BE2C (cell line): ENCODE measurements at places on chromosomes 3 and 15.

DNA sequence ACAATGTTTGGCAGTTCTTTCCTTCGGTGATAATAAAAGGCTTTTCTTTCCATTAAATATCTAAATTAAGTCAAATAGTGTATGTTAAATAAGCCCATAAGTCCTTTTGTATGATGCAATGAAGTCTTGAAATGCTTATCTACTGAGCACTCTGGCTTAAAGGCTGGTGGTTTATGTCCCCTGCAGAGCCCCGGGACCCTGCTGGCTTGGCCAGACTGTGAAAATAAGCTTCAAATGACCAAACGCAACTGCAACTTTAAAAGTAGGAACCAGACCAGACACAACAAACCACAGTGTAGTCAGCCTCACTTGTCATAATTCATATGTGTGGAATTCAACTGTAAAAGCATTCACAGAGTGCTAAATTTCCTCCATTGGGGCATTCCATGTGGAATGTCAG lies 72.5 kb downstream of the FOXP1 start:
- DNase-seq: no peak

DNA sequence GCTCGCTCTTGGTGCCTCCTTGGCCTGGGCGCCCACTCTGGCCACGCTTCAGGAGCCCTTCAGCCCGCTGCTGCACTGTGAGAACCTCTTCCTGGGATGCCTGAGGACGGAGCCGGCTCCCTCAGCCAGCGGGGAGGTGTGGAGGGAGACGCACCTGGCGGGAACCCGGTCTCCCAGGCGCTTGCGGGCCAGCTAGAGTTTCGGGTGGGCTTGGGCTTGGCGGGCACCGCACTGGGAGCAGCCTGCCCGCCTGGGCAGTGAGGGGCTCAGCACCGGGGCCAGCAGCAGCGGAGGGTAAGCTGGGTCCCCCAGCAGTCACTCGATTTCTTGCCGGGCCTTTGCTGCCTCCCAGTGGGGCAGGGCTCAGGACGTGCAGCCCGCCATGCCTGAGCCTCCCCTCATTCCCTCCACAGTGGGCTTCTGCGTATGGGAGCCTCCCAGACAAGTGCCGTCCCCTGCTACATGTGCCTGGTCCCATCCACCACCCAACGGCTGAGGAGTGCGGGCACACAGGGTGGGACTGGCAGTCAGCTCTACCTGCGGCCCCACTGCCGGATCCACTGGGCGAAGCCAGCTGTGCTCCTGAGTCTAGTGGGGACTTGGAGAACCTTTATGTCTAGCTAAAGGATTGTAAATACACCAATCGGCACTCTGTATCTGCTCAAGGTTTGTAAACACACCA lies 708.7 kb downstream of the VGLL3 start:
- no peak for DNase-seq

DNA sequence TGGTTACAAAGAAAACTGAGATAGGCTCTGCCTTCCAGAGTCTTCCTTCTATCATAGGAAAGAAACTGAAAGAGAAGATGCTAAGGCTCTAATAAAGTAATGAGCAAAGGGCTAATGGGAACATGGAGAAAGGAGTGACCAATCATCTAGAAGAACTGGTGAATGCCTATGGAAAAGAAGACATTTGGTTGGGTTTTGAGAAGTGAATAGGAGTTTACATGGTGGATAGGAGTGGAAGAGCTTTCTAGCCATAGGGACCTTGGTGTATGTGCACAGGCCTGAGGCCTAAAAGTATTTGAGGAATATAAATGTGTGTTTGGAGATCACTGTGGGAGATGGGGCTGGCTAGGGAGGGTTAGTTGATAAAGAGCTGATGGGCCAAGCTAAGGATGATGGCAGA lies 6.8 kb downstream of the LPP start:
- DNase-seq: no peak

GRCh38 chr3:151218136-151218535 lies 15.1 kb upstream of the GPR171 start:
- DNase-seq: peak; percentile 45

DNA sequence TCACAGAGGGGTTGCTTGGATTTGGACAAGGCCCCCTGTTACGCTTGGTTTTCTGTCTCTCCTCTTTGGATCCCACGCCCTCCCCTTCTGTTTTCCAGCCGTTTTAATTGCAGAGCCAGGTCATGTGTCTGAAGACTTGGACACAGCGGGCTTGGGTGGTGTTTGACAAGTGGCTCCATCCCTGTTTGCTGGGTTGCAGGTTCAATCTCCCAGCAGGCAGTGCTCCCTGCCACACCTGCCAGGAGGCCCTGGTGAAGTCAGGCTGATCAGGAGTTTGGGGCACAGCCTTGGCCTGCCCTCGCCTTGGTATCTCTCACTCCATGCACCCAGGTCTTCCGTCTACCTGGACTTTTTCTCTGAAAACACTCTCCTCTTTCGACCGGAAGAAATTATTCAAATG lies 59.0 kb downstream of the PLXNA1 start:
- DNase-seq: peak; percentile 2

GRCh38 chr15:68387381-68388143 lies 44.4 kb downstream of the ITGA11 start:
- DNase-seq: peak; percentile 1

DNA sequence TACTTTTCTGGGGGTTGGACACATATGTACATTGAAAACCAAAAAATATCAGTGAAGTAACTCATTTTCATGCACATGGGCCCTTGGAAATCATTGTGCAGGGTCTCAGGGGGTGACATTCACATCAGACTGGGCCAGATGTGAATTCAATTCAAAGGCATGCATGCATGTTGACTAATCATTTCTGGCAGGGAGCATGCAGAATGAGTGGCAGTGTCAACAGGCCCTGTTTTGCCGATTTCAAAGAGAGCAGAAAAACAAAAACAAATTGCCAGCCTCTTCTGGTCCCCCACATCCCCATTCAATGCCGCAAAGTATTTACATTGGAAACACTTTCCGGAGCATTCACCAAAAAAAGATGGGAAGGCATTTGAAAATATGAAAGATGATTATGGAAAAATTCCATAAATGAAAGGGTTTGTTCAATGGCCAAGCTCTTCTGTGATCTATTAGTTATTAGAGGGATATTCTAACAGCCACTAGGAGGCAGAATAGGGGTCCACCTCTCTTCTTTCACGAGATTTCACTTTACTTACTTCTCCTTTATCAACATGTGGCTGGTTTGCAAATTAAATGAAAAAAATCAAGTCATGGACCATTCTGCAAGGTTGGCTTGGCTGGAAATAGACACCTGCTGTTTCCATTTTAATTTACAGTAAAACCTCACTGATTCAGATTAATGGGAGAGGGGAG lies 119.9 kb upstream of the FEZF2 start:
- DNase-seq: no peak

DNA sequence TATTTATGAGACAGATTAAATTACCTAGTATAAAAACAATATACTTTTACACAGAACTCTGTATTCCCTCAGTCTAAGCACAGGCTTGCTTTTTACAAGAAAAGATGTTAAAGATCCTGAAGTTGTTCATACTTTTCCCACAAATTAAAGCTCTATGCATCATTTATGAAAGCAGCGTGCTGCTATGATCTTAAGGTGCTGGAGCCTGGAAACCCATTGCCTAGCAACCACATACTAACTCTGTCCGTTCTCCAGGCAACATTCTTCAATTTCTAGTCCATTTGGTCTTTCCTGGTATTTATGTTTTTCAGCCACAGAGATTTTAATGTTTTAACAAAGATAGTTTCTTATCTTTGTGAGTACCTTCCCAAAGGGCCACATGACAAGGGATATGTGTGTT lies 312.0 kb downstream of the DOCK3 start:
- no peak for DNase-seq

DNA sequence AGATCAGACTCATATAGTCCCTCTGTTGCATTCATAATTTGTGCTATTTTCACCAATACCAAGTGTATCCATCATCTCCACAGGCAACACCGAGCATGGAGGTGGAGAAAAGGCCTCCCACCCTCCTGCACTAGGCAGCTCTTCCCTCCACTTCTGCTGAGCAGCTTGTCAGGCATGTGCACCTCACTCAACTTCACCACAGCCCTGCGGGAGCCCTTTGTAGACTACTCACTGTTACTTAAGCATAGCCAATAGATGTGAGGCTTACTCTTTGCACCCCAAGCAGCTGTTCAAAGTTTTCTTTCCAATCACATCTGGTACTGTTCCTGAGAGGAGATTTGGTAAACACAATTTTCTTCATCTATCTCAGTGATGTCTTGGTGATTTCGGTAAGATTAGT lies 16.9 kb upstream of the GUCA1C start:
- DNase-seq: no peak

DNA sequence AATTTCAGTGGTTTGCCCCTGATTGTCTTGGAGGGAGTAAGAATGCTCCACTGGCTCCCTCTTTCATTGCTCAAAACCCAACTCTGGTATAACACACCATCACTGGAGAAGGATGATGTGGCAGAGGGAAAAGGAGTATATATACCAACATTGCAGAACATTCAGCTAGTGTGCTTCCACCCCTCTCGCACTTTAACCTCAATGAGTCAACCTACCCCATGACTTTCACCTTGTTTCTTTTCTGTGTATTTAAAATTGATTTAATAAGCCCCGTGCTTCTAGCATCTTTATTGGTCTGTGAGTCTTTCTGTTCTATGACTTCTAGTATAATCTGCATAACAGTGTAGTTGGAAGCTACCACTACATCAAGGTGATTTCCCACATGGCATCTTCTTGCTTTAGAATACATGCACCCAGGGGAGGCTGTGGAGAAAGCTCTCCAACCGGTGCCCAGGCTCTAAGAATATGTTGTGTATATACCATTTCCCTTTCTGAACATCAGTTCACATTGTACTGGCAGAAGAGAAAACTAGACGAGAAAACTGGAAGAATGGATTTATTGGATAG lies 595.1 kb upstream of the TGFBR2 start:
- DNase-seq: no peak

DNA sequence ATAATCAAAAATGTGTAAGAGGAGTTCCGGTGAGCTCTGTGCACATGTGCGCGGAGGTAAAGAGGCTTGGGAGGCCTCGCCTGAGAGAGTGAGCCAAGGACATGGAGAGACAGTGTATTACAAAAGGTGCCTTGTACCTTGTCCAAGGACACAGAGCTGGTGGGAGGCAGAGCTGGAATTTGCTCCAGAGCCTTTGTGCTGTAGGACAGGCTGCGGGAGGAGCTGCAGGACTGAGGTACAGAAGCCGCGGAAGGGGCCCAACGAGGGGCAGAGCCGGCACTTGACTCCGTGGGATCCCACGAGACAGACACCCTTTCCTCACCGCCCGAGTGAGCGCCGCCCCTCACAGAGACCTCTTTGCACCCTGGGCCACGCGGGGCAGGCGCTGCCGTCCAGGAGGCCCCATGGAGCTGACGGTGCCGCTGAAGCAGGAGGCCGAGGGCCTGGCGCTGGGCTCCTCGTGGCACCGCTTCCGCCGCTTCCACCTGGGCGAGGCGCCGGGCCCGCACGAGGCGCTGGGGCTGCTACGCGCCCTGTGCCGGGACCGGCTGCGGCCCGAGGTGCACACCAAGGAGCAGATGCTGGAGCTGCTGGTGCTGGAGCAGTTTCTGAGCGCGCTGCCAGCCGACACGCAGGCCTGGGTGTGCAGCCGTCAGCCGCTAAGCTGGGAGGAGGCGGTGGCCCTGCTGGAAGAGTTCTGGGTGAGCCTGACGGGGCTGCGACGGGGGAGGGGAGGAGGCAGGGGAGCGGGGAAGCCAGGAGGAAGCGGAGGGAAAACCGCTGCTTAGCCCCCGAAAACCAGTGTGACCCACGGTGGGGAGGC lies 68.7 kb downstream of the SLTM start:
- DNase-seq: no peak

DNA sequence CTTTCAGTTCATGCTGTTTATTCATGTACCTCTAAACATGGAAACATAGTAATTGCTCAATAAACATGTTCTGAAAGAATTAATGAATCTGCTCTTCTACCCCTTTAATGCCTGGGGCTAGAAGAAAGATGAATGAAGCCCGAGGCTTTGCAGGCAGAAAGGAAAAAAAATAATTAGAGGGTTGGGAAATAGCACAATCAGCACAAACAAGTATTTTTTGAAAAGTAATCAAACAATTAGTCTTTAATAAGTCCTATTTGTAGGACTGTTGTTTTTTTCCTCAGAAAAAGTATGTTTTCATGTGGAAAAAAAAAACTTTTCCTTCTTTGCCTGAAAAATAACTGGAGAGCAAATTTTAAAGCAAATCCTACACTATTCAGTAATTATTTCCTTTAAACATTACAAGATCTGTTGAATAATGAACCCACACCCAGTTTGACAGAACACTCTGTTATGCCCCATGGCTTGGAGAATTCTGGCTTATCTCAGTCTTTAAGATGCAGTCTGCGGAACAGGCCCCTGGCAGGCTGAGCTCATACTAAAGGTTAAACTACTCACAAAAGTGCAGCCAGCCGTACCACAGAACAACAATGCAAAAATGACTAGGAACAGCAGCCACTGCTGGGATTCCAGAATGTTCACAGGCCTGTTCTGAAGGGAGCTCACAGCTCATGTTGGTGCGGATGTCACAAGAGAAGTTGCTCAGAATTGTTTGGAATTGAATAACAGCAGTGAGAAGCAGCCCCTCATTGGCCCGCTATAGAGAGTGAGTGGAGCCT lies 79.2 kb downstream of the ABI3BP start:
- no peak for DNase-seq

- no peak for DNase-seq
Measured at GRCh38 chr15:65365229-65365628, 12.6 kb downstream of the IGDCC3 start.

DNA sequence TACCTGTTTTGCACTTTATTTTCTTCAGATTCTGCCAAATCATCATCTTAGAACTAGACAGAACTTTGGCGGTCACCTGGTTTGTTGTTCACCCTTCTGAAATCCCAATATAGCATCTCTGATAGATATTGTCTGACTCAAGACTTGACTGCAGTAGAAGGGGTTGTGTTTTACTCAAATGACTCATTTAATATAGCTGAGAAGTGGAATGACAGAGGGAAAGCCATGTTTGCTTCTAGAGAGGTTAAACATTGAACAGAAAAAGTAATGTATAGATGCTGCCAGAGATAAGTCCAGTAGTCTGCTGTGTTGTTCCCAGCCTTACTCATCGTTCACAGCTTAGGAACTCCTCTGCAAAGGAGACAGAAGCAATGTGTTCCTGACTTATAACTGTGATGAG lies 402.0 kb downstream of the AGBL1 start:
- no peak for DNase-seq

GRCh38 chr3:194168994-194169393 lies 33.0 kb downstream of the HES1 start:
- DNase-seq: no peak

GRCh38 chr3:5056111-5056391 lies 66.0 kb upstream of the ARL8B start:
- no peak for DNase-seq

GRCh38 chr3:58008141-58009025 lies at the start of gene FLNB:
FLNB (plus strand) TSS chr3:58008422; CDS start chr3:58008565, 143 bp downstream.
- DNase-seq: peak; percentile 78

- DNase-seq: no peak
Measured at GRCh38 chr3:38111696-38112377, 25.1 kb downstream of the ACAA1 start.

- DNase-seq: no peak
Measured at GRCh38 chr15:97566961-97567360, 393.5 kb upstream of the ARRDC4 start.

- no peak for DNase-seq
Measured at GRCh38 chr3:191236646-191237045, 37.6 kb downstream of the OSTN start.
